Smooth muscle cell of the umbilical artery (primary cell): ENCODE measurements at places on chromosomes 13 and 19. TPM values are rescaled to one million over a fixed set of nuclear protein-coding genes. Genes with fewer than 3 reads are reported as not detected.

ZSCAN5A gene
- total RNA-seq = 5.9 and 8.5 TPM in 2 replicates

PCP2 gene
- total RNA-seq = not detected in 2 replicates

TEX29 gene
- 0.30 TPM in 1 of 2 replicates, not detected in the other for total RNA-seq

STARD13 gene
- total RNA-seq = 21.1 and 25.1 TPM in 2 replicates

PRR20A gene
- total RNA-seq = not detected in 2 replicates

CALR3 gene
- total RNA-seq = 0.09 TPM in 1 of 2 replicates, not detected in the other

MEIOSIN gene
- not detected in 2 replicates for total RNA-seq

ENOX1 gene
- 2.1 TPM in 2 replicates for total RNA-seq
